NCI-H446 treated with DMSO at 0.1 percent for 48 hours (cell line): ENCODE measurements at places on chromosomes 16 and 17.
A peak's percentile ranks its signal among the peaks of the same experiment; 100 is the strongest.

GRCh38 chr17:67161573-67161972 lies 83.4 kb downstream of the HELZ start:
- DNase-seq, result no peak

GRCh38 chr16:86768228-86768791 lies 190.0 kb downstream of the FOXL1 start:
- DNase-seq, result no peak

DNA sequence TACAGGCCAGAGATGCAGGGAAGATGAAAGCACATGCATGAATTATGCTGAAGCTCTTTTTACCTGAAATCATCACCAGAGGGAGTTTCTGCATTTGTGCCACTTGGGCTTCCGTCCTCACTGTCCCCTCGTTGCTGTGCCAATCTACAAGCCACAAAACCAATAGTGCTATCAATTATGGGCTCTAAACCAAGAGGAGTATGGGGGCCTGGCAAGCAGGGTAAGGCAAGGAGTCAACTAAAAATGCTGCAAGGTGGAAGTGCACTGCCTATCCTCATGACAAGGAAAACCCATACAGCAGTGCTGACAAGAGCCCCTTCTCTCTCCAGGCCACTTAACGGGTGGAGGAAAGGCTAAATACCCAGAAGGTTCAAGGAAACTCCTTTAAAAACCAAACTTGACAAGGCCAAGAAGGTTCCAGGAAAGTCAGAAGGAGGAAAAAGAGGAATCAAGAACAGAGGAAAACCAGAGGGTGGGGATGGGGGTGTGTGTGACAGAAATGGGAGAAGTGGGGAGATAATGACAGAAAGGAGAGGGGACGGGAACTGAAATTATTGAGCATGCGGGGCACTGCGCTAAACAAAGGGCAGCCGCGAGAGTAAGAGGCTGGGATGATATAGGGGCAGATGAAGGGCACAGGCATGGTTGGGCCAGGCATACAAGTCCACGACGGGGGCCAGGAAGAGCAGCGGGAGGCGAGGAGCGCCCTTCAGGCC lies 674 bp downstream of the C17orf75 start:
- no peak for DNase-seq

DNA sequence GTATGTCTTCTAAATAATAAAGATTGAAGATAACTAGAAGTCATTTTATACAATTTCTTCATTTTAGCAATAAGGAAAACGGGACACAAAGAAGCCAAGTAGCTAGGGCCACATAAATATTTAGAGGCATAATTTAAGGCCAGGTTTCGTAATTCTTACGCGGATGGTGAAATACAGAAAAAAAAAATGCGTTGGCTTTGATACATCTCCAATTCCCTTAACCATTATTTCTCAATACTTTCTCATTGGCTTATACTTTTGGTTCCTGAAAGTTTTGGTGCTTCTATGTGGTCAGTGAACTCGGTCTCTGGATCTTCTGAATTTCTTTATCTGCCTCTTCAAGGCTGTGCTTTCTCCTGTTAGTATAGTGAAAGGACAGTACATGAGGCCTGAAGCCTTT lies 888.1 kb downstream of the KCNJ2 start:
- DNase-seq, result no peak

GRCh38 chr16:27599606-27600005 lies 49.7 kb downstream of the KATNIP start:
- DNase-seq, result no peak

DNA sequence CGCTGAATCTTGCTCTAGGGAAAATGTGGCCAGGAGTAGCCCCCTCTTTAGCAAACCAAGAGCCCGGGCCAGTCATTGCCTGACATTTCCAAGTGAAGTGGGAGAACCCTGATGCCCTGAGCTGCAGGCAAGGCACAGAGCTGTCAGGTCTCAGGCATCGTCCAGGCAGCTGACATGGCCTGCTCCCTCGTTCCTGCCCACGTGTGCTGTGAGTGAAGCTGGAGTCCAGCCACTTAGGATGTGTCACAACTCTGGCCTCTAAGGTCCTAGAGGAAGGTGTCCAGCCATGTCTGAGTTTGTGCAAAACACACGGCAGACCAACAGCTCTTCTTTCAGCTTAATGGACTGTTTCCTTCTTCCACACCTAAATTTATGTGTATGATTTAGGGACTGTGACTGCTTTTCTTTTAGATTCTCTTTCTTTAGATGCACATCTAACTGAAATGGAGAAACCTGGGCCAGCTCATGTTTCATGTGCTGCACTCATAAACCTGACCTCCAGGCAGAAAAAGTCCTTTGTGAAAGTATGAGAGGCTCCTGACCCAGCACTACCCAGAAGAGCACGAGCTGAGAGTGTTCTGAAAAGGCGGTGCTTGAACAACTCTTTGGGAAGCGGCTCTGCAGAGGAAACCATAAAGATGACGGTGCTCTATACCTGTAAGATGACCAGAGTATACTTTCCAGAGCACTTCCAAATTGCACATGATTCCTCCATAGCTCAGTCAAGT lies 14.8 kb upstream of the LIMD2 start:
- DNase-seq, result no peak

- DNase-seq, result no peak
These were observed 7.3 kb upstream of the LHX1 start for GRCh38 chr17:36929851-36930582.

DNA sequence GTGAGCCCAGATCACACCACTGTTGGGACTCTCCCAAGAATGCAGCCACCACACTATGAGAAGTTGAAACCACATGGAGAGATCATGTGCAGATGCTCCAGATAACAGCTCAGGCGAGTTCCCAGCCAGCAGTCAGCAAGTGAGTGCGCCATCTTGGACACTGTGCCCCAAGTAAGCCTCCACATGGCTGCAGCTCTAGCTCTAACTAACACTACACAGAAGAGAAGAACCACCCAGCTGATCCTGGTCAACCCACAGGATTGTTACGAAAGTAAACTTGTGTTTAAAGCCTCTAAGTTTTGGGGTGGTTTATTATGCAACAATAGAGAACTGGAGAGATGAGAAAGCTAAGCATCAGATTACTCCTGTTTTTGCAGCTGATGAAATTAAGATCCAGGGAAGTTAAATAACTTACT lies 25.8 kb downstream of the SLC38A7 start:
- DNase-seq, result no peak

- peak; percentile 3 for DNase-seq
These were observed 34.4 kb upstream of the PRKCB start for GRCh38 chr16:23801378-23801777.

DNA sequence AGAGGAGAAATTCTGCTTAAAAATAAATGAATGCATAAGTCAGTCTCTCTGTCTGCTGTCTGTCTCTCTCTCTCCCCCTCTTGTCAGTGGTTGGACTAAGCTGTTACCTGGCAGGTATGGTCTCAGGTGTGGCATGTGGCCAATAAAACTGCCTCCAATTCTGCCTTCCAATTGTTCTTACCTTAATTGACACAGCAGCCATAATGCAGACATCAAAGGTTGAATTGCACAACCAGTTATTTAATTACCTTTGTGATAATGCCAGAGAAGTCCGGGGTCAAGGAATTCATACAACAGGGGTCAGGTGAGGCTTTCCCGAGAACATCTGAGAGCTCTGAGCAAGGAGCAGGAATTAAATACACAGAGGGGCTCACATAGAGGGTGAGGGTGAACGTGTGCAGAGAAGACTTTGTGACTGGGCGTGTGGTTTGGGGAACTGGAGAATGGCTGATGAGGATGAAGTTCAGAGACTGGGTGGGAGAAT lies 78.8 kb upstream of the CDYL2 start:
- DNase-seq, result no peak

DNA sequence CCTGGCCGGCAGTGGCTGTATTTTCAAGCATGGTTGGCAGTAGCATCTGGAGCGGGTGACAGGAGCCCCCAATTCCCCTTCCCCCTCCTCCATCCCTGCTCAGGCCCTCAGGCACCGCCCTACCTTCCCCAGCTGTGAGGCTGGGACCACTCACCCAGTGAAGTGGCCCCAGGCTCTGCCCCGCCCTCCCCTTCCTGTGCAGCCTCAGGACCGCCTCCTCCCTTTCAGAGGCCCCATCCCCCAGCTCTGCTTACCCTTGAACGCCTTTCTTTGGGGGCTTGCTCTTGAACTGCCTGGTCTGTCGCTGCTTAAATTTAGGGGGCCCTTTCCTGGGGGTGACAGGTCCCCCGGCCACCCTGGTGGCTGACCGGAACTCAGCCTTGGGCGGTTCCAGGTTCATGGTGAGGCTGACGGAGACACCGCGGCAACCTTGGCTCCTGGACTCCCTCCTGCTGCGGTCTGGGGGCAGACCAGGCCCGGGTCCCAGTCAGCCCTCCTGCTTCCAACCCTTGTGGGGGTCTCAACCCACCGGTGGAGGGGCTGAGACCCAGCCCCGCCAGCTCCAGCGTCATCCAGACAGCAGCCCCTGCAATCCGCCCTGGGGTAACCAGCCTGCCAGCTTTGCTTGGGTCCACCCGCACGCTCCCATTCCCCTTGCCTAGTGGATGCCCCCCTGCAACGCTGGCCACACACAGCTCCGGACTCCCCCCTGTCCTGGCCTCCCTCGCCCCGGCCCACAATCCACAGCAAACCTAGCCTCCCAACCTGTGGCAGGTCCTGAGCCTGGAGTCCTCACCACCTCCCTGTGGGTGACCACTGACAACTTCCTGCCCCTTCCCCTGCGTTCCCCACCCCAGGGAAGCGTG lies 3.2 kb downstream of the PDE6G start:
- DNase-seq, result no peak

DNA sequence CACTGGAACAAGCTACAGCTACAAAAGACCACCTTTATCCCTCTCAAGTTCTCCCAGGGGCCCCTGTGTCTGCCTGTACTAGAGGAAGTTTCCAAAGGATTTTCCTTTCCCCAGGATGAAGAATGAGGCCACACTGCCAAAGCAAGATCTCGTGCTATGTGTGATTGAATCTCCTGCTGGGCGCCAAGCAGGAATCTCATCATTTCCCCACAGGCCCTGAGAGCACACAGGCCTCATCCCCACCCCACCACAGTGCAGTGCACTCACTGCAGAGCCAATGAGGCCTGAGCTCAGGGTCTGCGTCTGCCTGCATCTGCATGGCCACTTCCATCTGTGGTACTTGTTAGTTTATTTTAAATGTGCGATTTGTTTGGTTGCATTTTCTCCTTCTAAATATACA lies 387.4 kb upstream of the ASIC2 start:
- no peak for DNase-seq

DNA sequence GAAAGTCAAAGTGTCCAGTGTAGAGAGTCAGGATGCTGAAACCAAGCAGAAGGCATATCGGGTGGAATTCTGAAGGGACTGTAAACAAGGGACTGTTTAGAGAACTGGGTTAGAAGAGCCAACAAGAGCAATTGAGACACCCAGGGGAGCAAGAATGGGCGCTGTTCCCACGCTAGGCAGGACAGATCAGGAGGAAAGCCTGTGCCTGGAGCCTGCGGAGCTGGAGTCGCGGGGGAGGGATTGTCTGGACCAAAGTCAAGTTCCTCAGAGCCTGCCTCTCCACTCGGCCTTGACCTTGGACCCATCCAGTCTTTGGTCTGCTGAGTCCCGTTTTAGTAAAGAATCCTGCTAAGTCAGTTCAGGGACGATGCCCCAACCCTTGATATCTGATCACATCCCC lies 14.7 kb upstream of the KLHL36 start:
- peak; percentile 29 for DNase-seq

GRCh38 chr16:24983561-24983960 lies 31.6 kb downstream of the ARHGAP17 start:
- no peak for DNase-seq

DNA sequence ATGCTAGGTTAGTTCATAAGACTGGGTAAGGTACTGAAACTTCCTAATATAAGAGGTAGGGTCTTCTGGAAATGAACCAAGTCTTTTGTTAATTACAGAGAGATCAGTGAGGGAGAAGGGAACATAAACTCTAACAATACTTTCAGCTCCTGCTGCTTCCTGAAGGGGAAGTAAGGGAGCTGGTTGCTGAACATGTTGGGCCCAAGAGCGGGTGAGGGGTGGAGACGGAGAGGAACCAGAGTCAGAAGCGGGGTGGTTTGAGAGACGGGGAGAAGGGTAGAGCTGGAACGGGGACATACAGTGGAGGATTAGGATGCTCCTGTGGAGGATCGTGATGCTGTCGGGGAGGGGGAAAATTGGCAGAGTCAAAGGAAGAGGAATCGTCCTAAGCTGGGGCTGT lies 11.5 kb upstream of the ZNF747 start:
- DNase-seq, result no peak

- DNase-seq, result no peak
These were observed 18.0 kb downstream of the SLC47A1 start for GRCh38 chr17:19551591-19552148.

GRCh38 chr17:55314061-55314783 lies 49.5 kb downstream of the HLF start:
- DNase-seq, result no peak
